Tibial artery (tissue), 4 donors: ENCODE measurements at places on chromosomes 13 and 19.
A peak's percentile ranks its signal among the peaks of the same experiment; 100 is the strongest.

- peak overlapping the region; percentile 97 for H3K4me3 ChIP-seq
- H3K36me3 ChIP-seq = peaks cover 31% of the 10 kb centered on the region
- H3K27me3 ChIP-seq = no peaks in the 10 kb centered on the region
- peak; percentile 90 for DNase-seq
These were observed 2.7 kb downstream of the TPM4 start for GRCh38 chr19:16078759-16079707.

- no peak for DNase-seq
- no peak overlapping the region for H3K27ac ChIP-seq
- H3K36me3 ChIP-seq = peaks cover 37% of the 10 kb centered on the region
- peaks cover 44% of the 10 kb centered on the region for H3K4me1 ChIP-seq
These were observed 12.9 kb downstream of the ELAVL1 start for GRCh38 chr19:7992575-7992974.

DNA sequence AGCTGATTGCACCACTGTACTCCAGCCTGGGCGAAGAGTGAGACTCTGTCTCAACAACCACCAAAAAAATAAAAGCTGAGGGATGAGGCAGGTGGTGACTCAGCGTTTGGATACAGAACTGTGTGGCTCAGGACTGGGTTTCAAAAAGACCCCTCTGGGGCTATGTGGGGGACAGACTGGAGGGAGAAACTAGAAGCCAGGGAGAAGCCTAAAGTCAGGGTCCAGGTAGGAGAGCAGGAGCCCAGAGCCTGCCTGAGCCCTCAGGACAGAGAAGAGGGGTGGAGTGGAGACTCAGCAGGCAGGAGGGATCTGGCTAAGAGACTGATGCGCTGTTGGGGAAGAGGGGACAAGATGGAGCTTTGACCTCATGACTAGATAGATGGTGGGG is 1.8 kb upstream of the CD37 start:
- no peak overlapping the region for H3K4me3 ChIP-seq
- no peaks in the 10 kb centered on the region for H3K27me3 ChIP-seq
- no peak overlapping the region for H3K27ac ChIP-seq
- peaks cover 5% of the 10 kb centered on the region for H3K4me1 ChIP-seq
- DNase-seq = no peak

GRCh38 chr13:58051396-58051795 is 419.9 kb downstream of the PCDH17 start:
- no peak overlapping the region for H3K4me3 ChIP-seq
- H3K4me1 ChIP-seq = no peaks in the 10 kb centered on the region
- no peaks in the 10 kb centered on the region for H3K27me3 ChIP-seq
- no peak for DNase-seq

GRCh38 chr19:11425719-11426457 is 6.8 kb upstream of the RGL3 start:
- H3K27me3 ChIP-seq = no peaks in the 10 kb centered on the region
- H3K4me1 ChIP-seq = no peaks in the 10 kb centered on the region
- H3K4me3 ChIP-seq = no peak overlapping the region
- no peak overlapping the region for H3K27ac ChIP-seq
